B cell (primary cell): ENCODE measurements at places on chromosomes 7 and 10.

DNA sequence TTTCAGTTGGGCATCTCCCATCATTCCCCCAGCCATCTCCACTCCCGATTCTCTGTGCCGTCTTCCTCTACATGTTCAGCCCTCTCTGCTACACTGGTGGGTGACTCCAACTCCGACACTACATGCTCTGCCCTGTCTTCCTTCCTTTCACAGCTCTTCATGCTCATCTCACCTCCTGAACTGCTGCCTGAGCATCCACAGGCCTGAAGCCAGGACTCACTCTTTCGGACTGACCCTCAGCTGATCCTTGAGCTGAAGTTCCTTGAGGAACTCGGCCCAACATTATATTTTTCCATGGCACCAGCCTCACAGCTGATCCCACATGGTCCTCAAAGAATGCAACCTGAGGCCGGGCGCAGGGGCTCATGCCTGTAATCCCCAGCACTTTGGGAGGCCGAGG, 538.4 kb downstream of the PTPRN2 start:
- no peak for DNase-seq

DNA sequence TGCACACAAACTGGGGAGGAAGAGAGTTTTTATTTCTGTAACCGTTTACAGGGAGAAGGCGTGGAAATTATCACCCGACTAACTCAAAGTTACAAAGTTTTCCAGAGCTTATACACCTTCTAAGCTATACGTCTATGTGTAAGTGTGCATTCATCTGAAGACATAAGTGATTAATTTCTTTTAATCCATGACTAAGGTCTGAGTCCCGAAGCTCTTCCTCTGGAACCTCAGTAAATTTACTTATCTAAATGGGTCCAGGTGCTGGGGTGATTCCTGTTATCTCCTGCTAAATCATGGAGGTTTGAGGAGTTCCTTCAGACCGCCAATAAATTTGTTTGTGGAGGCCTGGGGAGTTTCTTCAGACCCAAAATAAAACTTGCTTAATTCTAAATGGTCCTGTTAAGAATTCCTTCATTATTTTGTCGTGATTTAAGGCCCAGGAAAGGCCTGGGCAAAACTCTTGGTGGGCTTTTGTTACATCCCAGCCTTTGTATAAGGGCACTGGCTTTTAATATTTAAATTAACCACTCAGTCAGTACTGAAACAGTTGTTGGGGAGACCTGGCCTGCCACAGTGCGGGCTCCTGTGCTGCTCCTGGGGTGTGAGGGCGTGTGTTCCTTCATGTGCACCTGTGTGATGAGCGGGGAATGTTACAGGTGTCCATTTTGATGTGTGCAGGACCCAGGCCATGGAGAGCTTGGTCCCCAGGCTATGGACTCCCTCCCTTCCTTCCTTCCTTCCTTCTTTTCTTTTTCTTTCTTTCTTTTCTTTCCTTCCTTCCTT, 5.8 kb upstream of the METTL27 start:
- no peak for DNase-seq

DNA sequence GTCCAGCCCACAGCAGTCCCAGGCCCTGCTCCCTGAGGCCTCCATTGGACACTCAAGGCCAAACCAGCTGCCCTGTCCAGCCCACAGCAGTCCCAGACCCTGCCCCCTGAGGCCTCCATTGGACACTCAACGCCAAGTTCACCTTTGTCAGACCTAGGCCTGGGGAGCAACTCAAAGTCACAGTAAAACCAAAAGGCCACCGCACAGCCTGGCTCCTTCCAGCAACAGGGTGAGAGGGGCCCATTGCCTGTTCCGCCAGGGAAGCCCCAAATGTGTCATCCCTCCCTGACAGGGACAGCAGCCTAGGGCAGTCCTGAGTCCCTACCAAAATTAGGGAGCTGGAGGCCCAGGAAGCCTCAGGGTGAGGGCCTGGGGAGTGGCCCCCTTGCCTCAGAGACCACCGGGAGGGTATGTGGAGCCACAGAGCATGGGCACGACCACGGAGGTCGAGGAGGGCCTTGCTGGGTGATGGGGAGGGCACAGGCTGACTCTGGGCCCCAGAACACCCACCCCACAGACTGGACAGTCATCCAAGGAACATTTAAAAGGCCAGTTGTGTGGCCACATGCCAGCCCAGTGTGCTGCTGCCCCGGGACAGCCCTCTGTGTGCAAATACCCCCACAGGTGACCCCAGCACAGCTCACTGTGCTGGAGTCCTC, 66.5 kb upstream of the PPP2R2D start:
- DNase-seq = no peak

DNA sequence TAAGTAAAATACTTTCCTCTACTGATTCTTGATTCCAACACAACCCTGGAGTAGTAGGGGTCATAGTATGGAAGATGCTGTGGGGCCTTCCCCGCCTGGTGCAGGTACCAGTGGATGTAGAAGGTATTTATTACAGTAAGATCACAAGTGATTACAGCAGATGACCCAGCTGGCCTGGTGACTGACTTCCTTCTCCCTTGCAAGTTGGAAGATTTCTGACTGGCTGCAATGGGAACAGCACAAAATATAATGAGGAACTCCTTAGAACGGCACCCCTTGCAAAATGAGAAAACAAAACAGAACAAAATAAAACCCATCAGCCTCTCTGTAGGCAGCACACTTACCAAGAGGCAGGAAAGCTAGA, 61.7 kb upstream of the TARP start:
- DNase-seq = no peak

DNA sequence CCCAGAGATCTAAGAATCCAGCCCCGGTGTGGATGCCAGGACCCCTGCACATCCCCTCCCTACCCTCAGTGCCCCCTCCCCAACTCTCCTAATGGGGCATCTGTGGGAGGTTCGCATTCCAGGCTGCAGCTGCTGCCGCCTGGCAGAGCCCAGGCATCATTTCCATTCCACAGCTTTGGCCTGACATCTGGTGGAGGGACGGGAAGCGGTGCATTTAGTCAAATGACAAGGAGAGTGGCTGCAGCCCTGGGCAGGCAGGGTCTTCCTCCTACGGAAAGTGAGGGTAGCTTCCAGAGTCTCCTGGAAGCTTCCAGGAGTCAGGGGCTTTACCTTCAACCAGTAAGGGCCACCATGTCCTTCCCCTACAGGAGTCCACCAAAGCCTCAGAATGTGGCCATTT, 30.8 kb downstream of the PRLHR start:
- no peak for DNase-seq

DNA sequence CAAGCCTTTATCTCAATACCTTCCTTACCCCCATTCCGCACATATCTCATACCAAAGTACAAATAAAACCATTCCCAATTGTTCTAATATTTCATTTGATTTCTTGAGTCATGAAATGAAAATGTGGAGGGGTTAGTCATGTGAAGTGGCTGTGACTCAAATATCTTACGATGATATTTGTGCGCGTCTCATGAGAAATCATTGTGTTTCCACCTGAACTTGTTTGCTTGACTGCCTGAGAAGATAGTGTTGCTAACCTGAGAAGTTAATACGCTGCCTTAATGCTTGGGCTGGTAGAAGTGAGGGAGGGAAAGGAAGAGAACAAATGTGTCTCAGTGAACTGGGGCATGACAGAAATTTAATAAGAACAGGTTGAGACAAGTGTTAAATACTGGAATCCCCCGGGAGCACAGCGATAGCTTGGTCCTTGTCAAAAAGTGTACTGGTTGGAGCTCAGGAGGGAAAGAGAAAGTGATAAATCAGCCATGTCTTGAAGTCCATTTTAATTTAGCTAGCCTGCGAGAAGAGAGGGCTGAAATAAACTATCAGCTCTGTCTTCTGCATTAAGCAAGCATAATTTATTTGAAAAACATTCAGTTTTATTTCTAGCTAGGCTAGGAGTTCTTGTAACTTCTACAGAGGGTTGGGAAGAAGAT, 7.2 kb upstream of the EPHA1 start:
- no peak for DNase-seq
